ENCODE measurements at places on chromosomes 12 and 14. TPM values are rescaled to one million over a fixed set of nuclear protein-coding genes. Genes with fewer than 3 reads are reported as not detected.

DNA sequence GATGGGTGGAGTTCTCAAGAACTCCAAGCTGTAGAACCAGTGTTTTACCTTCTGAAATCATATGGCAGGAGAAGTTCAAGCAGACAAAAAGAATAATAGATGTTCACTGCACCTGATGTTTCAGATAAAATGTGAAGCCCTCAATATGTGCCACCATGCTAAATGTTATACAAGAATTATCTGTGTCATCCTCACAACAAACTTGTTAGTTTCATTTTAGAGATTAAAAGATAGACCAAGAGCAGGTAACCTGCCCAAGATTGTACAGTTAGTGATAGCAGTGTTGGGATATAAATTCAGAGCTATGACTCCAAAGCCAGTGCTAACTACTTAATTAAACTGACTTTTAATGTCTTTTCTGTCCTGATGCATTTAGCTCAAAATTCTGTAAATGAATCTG, 44.7 kb downstream of the FRS2 start:
- no peak for DNase-seq

ADCY4 gene
- 15.7 TPM for polyA plus RNA-seq

DNA sequence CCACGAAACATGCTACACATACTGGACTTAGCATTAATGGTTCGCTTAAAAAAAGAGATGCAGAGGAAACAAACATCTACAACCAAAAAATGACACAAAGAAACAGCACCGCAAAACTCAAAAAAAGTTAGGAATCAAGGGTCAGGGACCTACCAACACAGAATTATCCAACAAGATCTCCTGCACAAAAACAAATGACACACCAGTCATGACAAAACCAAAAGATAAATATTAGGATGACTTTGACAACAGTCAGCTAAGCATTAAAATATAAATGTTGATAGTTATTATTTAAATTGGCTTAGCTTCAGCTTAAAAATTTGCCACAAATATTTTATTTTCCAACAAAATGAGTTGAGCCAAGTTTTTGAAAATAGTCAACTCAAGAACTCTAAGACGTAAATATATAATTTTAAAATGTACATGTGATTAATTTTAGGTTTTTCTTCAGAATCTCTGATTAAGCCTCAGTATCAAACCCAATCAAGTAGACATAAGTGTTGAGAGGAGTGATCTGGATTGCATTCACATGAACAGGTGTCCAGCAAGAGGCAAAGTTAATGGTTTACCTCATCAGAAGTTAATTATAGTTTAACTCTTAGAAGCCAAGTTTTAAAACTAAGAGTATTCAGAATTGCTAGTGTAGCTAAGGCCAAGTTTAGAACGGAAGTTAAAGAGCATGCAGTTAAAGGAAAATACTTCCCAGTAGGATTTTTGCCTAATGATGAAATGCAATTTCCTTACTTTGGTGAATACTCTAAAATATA, 79.9 kb downstream of the HEATR5A start:
- DNase-seq: no peak

KRT75 gene
- polyA plus RNA-seq: not detected

DNA sequence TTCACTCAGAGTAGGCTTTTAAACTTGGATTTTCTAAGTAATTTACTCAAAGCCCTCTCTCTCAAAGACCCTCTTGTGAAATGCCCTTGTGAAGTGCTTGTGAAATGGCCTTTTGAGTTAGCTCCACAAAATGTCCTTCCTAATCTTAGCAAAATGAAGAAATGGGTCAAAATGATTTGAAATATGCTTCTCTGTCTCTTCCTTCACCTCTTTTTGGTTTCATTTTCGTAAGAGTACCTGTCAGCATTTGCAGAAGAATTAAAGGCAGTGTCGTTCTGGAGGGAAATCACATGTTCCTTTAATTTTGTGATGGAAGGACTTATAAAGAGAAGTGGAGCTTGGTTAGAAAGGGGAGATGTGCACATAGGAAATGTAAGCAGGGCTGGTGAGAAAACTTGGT, 93.7 kb downstream of the HMGA2 start:
- no peak for DNase-seq
